ENCODE measurements at places on chromosomes 3 and 15.

GRCh38 chr3:111667170-111667569, 72.0 kb upstream of the ZBED2 start:
- no peak for DNase-seq

GRCh38 chr3:184382326-184383032, 2.6 kb downstream of the CHRD start:
- no peak for DNase-seq

- DNase-seq: no peak
Observed at GRCh38 chr3:183701744-183702143, 4.1 kb downstream of the YEATS2 start.

DNA sequence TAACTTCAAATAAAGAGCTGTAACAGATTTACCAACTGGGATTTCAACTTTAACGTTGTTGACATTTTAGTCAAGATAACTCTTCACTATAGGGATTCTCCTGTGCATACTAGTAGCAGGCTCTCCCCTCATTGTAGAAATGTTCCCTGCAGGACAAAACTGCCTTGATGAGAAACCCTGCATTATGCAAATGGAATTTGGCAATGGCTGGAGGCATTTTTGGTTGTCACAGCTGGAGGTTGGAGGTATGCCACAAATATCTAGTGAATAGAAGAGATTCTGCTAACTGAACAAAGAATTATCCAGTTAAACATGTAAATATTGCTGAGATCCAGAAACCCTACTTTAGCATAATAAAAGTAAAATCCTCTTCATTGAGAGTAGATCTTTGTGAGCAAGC, 928.8 kb upstream of the ALCAM start:
- DNase-seq: no peak

GRCh38 chr3:120441776-120442175, 9.0 kb downstream of the FSTL1 start:
- DNase-seq: no peak

- no peak for DNase-seq
Observed at GRCh38 chr3:112512320-112512719, 13.0 kb upstream of the BTLA start.

- DNase-seq: no peak
Observed at GRCh38 chr15:83720468-83720867, 66.5 kb downstream of the ADAMTSL3 start.

DNA sequence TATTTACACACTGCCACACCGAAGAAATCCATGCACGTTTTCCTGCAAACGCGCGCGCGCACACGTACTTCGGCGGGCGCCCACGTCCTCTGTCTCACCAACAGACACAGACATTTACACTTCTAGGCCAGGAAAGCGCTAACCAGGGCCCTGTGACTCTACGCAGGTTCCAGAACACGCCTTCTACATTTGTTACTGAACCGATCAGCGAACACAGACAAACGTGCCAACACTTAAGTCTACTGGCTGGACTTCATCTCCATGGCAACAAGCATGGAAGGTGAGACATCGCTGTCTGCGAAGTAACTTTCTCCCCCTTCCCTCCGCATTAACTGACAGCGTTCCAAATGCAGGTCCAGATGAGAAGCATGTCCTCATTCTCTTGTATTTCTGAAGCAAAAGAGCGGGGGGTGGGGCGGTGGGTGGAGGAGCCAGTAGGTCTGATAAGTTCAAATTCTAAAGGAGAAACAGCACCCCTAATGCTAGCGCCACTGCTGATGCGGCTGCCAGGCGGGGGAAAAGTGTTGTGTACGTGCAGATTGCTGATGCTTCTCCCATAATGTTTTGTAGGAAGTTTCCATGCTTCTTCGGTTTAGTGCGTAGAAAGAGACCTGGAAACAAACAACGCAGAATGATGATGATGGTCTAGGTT, at the start of gene CTXN2:
Gene CTXN2 (plus strand): TSS at position 92 of the 652 bp plus-strand sequence. CDS start 9,636 bp downstream, outside the sequence.
- no peak for DNase-seq

GRCh38 chr3:136336329-136337100, 86.4 kb downstream of the PCCB start:
- DNase-seq: no peak

- DNase-seq: no peak
Observed at GRCh38 chr3:61078048-61078752, 173.1 kb downstream of the FHIT start.

DNA sequence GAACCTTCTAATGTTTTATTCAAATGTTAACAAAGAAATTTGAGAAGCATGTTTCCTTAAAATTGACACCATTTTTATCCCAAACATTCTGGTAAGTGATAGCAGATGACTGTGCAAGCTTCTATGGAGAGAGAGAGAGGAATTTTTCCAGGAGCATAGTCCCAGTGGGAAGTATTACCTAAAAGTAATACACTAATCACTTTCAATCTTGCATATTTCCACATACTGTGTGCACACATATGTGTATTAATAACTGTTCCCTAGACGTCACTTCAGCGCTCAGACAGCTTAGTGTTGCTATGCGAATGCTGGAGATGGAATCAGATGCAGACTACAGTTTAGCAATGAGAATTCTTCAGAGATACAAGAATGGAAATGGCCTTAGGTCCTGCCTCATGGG, 424.3 kb upstream of the TPRG1 start:
- no peak for DNase-seq

GRCh38 chr3:53104762-53105161, 25.5 kb downstream of the RFT1 start:
- DNase-seq: no peak

DNA sequence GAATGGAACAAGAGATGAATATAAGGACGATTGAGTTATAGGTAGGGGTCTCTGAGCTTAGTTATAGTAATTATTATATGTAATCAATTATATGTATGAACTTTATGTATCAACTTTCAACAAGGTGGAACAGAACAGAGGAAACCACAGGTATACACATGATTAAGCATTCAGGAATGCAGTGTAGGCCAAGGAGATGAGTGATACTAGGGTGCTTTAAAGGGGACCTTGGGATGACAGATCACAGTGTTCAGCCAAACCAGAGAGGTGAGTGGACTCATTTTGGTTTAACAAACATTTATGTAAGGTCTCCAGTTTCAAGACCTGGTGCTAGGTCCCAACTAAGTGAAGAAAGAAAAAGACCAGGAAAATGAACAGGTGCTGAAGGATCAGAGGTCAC, 895.5 kb downstream of the ROBO2 start:
- no peak for DNase-seq

DNA sequence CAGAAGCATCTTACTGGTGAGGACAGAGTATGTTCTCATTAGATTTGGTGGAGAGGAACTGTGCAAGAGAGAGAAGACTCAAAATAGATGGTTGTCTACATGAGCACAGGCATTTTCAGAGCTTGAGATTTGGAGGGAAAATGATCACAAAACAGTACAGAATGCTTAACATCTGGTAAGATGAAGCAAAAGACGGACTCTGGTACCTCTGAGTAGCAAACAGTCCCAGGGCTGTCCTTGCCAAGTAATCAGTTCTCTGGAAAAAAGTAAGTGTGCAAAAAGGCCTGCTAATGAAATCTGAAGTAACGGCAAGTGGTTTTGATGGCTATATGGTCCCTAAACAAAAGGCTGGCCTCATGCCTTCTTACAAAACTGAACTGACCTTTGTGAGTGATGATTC, 414.2 kb downstream of the CNTN4 start:
- no peak for DNase-seq

DNA sequence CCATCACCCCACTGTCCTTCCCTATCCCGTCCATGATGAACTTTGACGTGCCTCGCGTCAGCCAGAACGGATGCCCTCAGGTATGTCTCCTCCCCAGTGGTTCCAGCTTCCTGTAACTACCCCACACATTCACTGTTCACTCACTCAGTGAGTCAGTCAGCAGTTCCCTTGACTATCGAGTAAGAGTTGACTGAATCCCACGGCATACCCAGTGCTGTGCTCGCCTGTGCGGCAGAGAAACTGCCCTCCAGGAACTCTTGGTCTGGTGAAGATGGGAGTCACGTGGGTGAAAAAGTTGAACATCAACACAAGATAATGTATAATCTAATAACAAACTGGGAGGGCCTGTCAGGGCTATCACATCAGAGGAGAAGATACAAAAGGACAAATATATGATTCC, 36.7 kb downstream of the CCDC33 start:
- no peak for DNase-seq

DNA sequence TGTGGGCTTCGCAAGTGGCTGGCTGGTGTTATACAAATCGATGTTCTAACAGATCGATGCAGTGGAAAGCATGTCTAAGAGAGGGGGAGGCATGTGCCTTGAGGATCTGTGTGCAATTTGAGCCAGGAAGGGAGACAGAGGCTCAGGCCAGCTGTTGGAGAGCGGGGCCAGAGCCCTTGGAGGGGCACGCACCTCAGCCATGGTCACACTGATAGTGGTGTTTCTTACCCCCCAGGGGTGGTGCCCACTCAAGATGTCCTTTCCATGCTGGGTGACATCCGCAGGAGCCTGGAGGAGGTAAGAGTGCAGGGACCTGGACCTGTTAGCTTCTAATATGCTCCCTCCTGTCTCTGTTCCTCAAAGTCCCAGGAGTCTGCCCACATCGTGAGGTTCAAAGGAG, 3.8 kb upstream of the ABTB1 start:
- DNase-seq: no peak

- DNase-seq: no peak
Observed at GRCh38 chr3:52483577-52484381, 11.4 kb upstream of the STAB1 start.

GRCh38 chr15:42184296-42184695, 23.8 kb downstream of the VPS39 start:
- no peak for DNase-seq

GRCh38 chr15:85771271-85771670, 23.5 kb downstream of the KLHL25 start:
- no peak for DNase-seq

- DNase-seq: no peak
Observed at GRCh38 chr15:38944536-38944935, 379.9 kb upstream of the RASGRP1 start.

DNA sequence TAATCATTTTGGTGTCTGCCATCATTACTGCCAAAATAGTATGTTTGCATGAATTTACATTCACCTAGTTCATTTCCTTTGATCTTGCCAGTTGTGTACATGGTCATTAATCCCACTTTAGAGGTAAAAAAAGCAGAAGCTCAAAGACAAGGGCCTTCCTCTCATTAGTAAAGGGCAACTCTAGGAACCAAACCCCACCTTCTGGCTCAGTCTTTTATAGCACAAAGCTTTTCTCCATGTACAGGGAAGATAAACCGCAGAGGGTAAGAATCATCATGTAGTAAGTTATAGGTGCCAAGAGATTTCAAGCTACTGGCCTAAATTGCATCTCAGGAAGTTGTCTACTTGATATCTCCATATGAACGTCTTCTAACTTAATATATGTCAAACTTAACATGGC, 19.3 kb upstream of the SPG21 start:
- DNase-seq: no peak

DNA sequence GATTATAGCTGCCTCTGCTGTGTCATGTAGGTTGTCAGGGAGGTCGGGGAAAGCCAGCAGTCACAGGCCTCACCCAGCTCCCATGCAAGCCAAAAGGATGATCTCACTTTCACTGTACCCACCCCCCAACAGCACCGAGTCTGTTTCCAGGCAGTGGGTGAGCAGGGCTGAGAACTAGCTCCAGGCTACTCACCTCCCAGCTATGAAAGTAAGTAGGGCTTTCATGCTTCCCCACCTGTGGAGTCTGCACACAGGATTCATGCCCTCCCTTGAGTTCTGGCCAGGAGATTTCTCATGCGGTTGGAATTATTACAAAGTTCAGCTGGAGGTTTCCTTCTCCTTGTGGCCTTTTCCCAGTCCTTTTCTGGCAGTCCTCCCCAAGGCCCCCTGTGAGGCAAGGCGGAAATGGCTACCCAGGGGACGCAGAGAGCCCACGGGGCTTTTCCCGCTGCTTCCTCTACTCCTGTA, 356.2 kb downstream of the SV2B start:
- DNase-seq: no peak

- no peak for DNase-seq
Observed at GRCh38 chr15:80536716-80537115, 132.5 kb downstream of the ARNT2 start.

DNA sequence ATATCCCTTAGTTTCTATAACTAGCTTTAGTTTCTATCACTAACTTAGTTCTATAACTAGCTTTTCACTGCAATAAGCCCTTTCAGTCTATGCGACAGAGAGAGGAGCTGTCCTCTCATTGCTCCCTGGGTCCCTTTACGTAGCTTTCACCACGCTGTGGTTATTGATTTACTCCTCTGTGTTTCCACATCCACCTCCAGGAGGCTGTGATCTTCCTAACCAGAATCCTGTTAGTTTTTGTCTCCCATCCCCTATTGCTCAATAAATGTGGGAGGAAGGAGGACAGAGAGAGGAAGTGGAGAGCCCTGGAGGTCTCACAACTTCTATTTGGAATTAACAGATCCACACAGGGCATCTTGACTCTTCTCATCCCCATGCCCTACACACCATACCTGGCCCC, 1036.1 kb downstream of the MCTP2 start:
- DNase-seq: no peak

DNA sequence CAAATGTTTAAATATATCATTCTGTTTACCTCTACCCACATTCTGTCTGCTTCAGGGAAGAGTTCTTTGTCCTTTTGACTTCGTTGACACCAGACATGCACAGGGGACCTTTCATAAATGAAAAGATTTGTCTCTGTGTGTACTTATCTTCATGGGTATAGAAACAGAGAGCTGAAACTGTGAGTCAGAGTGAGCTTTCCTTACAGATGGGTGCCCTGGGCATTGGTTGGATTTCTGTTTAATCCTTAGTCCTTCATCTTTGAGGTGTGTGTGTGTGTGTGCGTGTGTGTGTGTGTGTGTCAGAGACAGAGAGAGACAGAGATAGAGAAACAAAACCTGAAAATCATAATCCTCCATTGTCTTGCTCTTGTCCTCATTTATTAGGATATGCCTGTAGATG, 517.4 kb downstream of the TUSC7 start:
- DNase-seq: no peak

DNA sequence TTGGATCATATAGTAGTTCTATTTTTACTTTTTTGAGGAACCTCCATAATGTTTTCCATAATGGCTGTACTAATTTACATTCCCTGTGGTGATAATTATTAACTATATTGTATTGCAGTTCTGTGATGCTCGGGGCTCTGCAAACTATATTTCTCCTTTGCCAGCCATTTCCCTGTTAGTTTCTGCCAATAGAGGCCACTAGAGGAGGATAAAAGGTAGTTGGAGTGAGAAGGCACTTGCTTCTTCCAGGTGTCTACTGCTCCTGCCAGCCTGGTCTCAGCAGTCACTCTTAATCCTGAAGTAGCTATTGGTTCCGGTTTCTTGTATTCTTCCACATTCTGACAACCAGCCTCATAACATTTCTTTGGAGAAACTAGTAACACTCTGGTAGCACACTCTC, 233.9 kb upstream of the GBE1 start:
- no peak for DNase-seq

- no peak for DNase-seq
Observed at GRCh38 chr3:140842984-140843649, 98.5 kb upstream of the SLC25A36 start.

Data from activated T-helper 9 cell treated with anti-CD3 and anti-CD28 coated beads, Interleukin-2, amount 50 U/mL, for 16 hours (primary cell).